ENCODE measurements at places on chromosomes 4 and X. TPM values are rescaled to one million over a fixed set of nuclear protein-coding genes. Genes with fewer than 3 reads are reported as not detected.

QDPR gene
- 51.0 TPM for total RNA-seq

DNA sequence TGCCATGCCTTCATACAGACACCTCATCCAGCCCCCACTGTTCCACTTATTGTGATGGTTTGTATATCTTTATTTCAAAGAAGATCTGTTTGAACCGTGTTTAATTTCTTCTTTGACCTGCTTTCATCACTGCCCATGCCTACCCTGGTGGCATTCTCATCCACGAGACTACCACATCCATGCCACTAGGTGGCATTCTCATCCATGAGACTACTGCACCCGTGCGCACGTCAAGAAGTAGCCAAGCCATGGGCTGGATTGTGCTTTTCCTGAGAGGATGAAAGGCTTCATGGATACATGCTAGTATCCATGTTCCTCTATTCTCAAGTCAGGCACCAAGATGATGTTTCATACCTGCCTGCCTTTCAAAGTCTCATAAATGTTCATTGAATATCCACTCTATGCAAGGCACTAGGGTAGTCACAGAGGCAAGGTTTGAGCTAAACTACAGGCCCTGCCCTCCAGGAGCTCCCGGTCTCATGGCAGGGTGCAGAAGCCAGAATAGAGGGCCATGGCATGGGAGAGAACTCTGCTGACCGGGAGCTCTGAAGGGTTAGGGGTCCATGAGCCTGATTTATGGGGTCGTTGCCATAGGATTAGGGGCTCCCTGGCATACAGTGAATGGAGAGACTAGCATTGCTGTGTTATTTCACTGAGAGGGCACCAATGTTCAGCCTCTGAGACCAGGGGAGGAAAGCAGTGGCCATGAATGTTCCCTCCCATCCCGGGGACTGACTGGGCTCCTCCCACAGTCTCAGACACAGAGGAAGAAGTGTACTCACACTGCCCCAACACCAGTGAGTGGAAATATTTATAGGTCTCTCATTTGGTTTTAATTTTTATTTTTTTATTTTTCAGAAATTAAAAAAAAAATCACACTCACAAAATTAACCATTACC, 24.8 kb upstream of the EOLA2 start:
- DNase-seq: no peak

DNA sequence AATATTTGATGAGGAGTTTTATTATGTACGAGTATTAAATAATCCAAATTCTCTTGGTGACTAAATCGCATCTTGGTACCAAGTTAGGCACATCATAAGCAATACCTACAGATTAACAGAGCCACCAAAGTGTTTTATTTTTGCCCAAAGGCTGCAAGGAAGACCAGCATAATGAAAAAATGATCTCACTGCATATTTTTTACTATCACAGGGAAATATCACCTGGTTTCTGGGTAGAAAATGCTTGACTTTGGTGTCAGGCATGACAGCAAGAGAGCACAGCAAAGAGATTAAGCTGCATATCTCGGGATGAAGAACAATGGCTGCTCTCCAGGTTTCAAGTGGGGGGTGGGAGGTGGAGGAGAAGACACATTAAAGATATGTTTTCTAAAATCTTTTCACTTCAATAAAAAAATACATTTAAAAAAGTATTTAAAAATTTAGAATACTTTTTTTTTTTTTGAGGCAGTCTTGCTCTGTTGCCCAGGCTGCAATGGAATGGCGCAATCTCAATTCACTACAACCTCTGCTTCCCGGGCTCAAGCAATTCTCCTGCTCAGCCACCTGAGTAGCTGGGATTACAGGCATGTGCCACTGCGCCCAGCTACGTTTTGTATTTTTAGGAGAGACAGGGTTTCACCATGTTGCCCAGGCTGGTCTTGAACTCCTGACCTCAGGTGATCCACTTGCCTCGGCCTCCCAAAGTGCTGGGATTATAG, 86.1 kb downstream of the FRYL start:
- no peak for DNase-seq

DMD gene
- 135 TPM for total RNA-seq

ZNF827 gene
- 13.0 TPM for total RNA-seq

DNA sequence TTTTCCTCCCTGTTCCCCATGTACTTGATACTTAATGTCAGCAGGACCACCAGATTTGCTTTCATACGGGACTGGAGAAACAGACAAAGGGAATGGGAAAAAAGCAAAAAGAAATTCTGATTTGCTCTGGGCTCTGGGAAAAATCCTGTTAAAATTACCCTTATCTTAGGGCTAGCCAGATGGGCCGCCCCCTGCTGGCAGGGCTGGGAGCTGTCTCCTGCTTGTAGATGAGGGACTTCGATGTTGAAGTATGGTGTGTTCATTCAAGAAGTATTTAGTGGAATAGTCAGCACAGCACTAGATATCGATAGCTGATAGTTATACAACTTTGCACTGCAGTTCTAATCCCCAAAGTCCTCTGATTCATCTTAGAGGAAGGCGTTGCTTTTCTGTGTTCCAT, 45.8 kb downstream of the BCORL1 start:
- DNase-seq: peak; percentile 68

DNA sequence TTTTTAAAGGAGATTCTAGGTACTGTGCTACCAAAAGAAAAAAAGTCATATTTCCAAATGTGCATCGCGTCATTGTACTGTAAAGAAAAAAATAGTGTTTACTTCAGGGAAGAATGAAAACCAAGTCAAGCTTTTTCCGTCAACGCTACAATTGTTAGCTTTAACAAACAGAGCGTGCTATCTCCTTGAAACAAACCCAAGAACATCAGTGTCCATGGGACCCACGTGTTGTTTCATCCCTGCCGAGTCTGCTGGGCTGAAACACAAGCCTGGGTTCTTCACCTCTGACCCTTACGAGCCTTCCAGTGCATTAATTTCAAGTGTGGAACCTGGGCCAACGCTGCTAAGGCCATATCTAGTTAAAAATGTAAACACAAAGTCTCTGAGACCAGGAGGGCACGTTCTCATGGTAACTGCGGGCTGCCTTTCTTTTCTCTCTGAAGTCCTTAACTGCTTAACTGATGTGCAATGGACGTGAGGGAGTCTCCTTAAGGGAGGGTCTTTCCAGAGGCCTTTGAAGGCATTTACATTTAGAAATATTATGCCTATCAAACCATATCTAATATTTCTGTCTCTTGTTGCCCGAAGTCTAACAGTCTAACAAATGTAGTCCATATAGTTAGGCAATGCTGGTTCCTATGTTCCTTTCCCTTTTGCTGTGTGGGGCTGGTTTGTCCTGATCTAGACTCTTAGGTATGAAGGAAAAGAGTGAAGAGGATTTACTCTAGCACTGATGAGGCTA, 36.3 kb downstream of the ING2 start:
- DNase-seq: no peak

GRCh38 chr4:186687265-186687664, 36.4 kb downstream of the FAT1 start:
- DNase-seq: no peak

- DNase-seq: peak; percentile 66
Measured at GRCh38 chrX:12975991-12976558, 1.2 kb downstream of the TMSB4X start.

GRCh38 chr4:125750399-125750798, 435.6 kb downstream of the FAT4 start:
- DNase-seq: no peak

DNA sequence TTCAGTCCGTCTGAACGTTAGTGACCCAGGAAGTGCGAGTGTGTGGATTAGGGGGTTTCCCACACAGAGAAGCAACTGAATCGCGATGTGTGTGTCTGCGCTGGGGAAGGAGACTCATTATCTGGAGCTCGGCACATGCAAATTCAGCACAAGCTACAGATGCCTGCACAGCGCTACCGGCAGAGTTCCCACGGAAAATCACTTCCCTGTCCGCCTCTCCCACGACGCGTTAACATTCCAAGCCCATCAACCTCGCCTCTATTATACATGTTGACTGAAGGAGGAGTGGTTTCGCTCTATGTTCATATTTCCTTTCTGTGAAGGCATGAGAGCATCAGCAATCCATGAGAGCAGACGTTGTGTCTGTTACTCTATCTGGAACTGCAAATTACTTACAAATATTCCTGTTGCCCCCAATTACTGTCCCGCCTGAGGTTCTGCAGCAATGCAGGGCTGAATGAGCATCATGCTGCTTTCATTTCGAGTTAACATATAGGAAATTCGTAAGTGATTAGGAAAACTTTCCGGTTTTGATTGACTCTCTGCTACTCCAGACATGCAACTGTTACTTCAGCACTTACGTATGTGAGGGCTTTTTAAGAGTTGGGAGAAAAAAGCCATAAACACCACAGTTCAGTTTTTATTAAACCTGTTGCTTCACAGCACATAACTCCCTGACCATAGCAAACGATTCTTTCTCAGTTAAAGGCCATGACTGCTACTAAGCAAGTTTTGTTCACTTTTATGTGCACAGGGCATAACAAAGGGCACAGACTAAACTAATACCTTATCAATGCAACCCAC, 15.0 kb upstream of the MTNR1A start:
- no peak for DNase-seq

DNA sequence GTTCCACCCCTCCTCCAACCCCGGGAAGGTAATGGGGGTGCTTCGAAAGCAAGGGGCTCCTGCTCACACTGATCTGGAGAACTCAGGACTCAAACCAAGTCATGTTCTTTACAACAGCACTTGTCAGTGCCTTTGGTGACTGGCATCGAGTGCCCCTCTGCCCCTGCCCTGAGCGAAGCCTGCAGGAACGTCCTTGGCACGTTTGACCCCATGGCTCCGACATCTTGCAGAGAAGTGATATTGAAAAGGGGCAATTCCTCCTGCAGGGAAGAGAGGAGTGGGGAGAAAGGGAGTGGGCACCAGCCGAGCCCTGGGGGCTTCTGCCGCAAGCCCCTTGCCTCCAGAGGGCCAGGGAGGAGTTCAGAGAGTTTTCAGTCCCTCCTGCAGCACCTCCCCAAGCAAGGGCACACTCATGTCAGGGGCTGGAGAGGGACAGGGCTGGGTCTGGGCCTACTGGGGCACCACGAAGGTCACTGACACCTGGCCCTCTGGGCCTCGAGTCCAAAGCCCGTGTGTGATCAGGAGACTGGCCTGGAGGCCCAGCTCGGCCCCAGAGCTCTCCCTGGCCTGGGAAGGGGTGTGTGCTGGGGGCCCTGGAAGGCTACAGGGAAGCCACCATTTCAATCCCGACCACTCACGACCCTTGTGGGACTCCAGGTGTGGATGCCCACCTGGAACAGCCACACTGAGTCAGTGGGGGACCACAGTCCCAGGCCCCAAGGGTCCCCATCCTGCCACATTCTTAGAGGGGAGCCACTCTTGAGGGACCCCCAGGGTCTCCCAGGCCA, 94.9 kb upstream of the NKX1-1 start:
- DNase-seq: no peak

TNIP3 gene
- total RNA-seq: not detected

GRCh38 chr4:79682161-79682560, 274.1 kb upstream of the GK2 start:
- DNase-seq: no peak

TENM3 gene
- total RNA-seq: 3.0 TPM

- no peak for DNase-seq
Measured at GRCh38 chr4:54149323-54149722, 49.4 kb downstream of the GSX2 start.

DNA sequence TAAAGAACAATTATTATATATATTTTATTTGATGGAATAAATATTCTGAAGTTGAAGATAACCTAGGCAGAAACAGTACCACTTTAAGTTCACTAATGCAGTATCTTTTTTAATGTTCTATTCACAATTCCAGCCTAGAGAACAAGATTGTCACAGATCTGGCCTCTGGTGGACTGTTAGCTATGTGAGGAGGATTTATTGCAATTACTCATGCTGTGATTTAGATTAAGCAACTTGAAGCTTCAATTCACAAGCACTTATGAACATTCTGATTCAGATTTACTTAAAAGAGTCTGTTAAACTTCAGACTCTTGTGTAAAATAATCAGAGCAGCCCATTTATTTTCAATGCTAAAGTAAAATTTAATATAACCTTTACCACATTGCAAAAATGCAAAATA, 1489.8 kb downstream of the STIM2 start:
- no peak for DNase-seq

GRCh38 chrX:38657562-38657961, 96.2 kb downstream of the TSPAN7 start:
- no peak for DNase-seq

GRCh38 chrX:65635378-65635777, 32.1 kb upstream of the MSN start:
- DNase-seq: no peak

DNA sequence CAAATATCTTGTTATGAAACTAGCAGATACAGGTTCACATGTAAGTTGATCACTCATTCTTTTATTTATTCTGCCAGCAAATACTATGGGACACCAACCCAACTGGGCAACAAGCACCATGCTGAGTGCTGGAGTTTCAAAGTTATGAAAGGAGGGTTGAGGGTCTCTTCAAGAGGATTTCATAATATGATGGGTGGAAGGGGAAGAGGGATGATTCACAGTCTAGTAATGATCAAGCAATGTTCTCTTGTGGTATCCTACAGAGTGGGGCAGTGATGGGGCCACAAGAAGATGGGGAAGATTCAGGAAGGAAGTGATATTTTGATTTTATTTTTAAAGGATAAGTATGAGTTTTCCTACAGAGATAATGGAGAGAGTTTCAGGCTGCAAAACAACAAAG, 46.2 kb upstream of the TXK start:
- DNase-seq: no peak

ABLIM2 gene
- total RNA-seq: 26.8 TPM

DNA sequence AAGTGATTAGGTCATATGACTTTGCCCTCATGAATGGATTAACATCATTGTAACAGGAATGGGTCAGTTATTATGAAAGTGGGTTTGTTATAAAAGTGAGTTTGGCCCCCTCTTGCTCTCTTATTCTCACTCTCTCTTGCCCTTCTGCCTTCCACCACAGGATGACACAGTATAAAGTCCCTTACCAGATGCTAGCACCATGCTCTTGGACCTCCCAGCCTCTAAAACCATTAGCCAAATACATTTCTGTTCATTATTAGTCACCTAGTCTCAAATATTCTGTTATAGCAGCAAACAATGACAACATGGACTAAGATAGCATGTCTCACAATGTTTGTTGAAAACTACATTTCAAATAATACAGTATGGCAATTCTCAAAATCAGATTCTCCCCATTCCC, 59.7 kb downstream of the RWDD4 start:
- no peak for DNase-seq

PGM2 gene
- total RNA-seq: 15.6 TPM

SMIM43 gene
- not detected for total RNA-seq

- DNase-seq: no peak
Measured at GRCh38 chr4:140637836-140638235, 69.1 kb upstream of the UCP1 start.

CENPVL1 gene
- not detected for total RNA-seq

GRCh38 chr4:141417387-141417786, 196.7 kb downstream of the ZNF330 start:
- no peak for DNase-seq

GRCh38 chr4:108611365-108611764, 9.0 kb upstream of the RPL34 start:
- no peak for DNase-seq

PAGE5 gene
- not detected for total RNA-seq

DNA sequence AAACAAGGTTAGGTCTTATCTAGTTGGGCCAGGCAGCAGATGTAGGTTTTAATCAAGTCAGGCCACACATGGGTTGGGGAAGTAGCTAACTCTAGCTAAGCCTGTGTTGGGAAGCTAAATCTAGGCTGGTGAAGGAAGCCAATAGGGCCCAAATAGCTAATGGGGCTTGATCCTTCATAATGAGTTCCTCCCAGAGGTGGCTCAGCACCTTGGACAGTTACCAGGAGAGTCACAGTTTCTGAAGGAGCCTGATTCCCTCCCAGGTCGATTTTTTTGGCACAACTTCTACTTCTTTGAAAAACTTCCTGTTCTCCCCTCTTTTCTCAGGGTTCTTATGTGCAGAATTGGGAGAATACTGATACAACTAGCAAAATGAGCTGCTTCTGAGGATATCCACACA, 242.5 kb upstream of the PRPS2 start:
- no peak for DNase-seq

Measured in Right ventricle myocardium superior (tissue), 1 donor.